ENCODE measurements at places on chromosomes 4 and X. TPM values are rescaled to one million over a fixed set of nuclear protein-coding genes. Genes with fewer than 3 reads are reported as not detected.

The OTUD5 gene
- 29.1 TPM for total RNA-seq

The HAUS7 gene
- total RNA-seq, result 13.4 TPM

The KCTD8 gene
- 0.67 TPM for total RNA-seq

The CLDN24 gene
- total RNA-seq, result not detected

The HMGN5 gene
- total RNA-seq, result 1.5 TPM

The PAGE4 gene
- not detected for total RNA-seq

The MGARP gene
- 0.81 TPM for total RNA-seq

The BEND2 gene
- 0.24 TPM for total RNA-seq

The UBA1 gene
- 160 TPM for total RNA-seq

The EFHC2 gene
- total RNA-seq, result 4.3 TPM

The GBA3 gene
- total RNA-seq, result not detected

The PSAPL1 gene
- not detected for total RNA-seq

The SASH3 gene
- 3.8 TPM for total RNA-seq

The OTC gene
- not detected for total RNA-seq

The DAPP1 gene
- total RNA-seq, result 0.43 TPM

The GPC4 gene
- total RNA-seq, result 3.6 TPM

The SMARCA1 gene
- 26.8 TPM for total RNA-seq

The SPOCK3 gene
- not detected for total RNA-seq

The OTUD6A gene
- not detected for total RNA-seq

The KCNIP4 gene
- total RNA-seq, result not detected

The GPM6B gene
- 2.0 TPM for total RNA-seq

The DCHS2 gene
- total RNA-seq, result not detected

The MAGEC2 gene
- total RNA-seq, result not detected

The TMSB15C gene
- total RNA-seq, result 0.24 TPM

The MAP7D2 gene
- total RNA-seq, result 0.19 TPM

The RPS6KA6 gene
- 0.40 TPM for total RNA-seq

The ADH6 gene
- total RNA-seq, result not detected

The TMEM271 gene
- total RNA-seq, result not detected

The IL13RA1 gene
- total RNA-seq, result 20.7 TPM

The COX7B2 gene
- total RNA-seq, result not detected

The RASSF6 gene
- total RNA-seq, result not detected

The RTL5 gene
- 6.3 TPM for total RNA-seq

The EGF gene
- 11.7 TPM for total RNA-seq

The DUSP21 gene
- total RNA-seq, result not detected

The MSANTD1 gene
- total RNA-seq, result 1.1 TPM

The MAPK10 gene
- 3.0 TPM for total RNA-seq

The LPAR4 gene
- 0.40 TPM for total RNA-seq

The TCP11X2 gene
- total RNA-seq, result not detected

The SFRP2 gene
- 2.1 TPM for total RNA-seq

The PPAT gene
- total RNA-seq, result 2.3 TPM

The IRF2 gene
- 22.4 TPM for total RNA-seq

The CLNK gene
- not detected for total RNA-seq

The SLC9B1 gene
- 0.86 TPM for total RNA-seq

The C4orf50 gene
- 0.03 TPM for total RNA-seq

The SSX3 gene
- total RNA-seq, result not detected

The BRS3 gene
- total RNA-seq, result not detected

The TMPRSS11F gene
- total RNA-seq, result not detected

The F8A3 gene
- 0.19 TPM for total RNA-seq

The PDE6B gene
- 4.8 TPM for total RNA-seq

The GJB1 gene
- not detected for total RNA-seq

The DGKK gene
- total RNA-seq, result not detected

The CD40LG gene
- not detected for total RNA-seq

The VEGFD gene
- 1.3 TPM for total RNA-seq

The UVSSA gene
- total RNA-seq, result 10.4 TPM

The TLR3 gene
- 2.3 TPM for total RNA-seq
